ENCODE measurements at places on chromosomes 11 and 22.

GRCh38 chr11:95688501-95689222 is 100.9 kb downstream of the FAM76B start:
- no peak for DNase-seq

DNA sequence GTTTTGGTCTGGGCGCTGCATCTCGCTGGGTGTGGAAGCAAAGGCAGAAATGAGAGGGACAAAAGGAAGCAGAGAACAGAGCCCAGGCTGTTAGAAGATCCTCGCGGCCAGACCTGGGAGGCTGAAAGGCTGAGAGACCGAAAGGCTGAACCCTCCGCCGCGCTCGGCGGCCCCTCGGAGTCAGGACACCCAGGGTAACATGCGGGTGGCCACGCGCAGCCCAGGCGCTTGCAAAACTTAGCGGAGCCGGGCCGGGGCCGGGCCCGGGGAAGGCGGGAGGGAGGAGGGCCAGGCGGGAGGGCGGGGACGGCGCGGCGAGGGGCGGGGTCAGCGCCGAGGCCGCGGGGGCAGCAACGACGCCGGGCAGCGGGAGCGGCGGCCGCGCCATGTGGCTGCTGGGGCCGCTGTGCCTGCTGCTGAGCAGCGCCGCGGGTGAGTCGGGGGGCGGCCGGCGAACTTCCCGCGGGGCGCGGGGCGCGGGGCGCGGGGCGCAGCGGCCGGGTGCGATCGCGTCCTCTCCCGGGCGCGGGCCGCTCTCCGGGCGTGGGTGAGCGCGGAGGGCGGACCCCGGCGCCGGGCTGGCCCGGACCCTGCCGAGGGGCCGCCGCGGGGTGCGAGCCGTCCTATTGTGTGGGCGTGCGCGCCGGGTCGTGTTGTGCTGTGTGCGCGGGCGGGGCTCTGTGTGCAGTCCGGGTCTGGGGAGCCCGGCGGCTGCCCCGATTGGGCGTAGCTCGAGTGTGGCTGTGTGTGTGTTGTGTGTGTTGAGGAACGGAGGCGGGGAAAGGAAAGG is at the start of gene LDLRAD3:
LDLRAD3 (plus strand) TSS at position 350 of the 790 bp plus-strand sequence; CDS start at position 387, 37 bp downstream.
- DNase-seq, result no peak

DNA sequence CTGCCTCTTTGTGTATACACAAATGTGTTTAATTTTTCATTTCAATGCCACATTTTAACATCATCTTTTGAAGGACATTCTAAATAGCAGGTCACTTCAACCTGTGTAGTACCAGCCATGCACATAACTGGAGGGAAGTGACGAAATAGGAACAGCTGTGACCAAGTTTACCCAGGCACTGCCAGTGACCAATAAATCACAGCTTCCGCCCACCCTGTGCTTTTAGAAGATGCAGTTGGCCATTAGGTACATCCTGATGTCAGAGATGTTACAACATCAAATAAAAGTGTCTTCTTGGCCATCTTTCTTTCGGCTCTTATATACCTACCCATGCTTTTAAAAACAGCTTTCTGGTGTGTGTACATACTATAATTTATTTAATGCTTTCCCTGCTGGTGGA is 7.8 kb downstream of the LDLRAD3 start:
- DNase-seq, result no peak

DNA sequence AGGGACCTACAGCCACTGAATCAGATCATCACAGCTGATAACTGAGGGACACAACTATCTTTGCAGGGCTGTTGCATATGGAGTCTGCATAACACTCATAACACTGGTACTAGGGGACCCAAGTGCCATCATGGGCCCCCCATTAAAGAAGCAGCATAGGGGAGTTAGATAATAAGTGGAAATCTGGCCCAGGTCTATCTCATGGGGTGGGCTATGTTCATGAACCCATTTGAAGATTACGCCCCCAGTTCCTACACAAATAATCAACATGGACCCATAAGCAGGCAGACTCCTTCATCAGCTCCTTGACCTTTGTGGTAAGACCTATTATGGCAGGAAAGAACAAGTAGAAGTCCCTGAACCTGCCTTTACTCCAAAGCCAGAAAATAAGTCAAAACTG is 48.8 kb downstream of the ASCL2 start:
- no peak for DNase-seq

DNA sequence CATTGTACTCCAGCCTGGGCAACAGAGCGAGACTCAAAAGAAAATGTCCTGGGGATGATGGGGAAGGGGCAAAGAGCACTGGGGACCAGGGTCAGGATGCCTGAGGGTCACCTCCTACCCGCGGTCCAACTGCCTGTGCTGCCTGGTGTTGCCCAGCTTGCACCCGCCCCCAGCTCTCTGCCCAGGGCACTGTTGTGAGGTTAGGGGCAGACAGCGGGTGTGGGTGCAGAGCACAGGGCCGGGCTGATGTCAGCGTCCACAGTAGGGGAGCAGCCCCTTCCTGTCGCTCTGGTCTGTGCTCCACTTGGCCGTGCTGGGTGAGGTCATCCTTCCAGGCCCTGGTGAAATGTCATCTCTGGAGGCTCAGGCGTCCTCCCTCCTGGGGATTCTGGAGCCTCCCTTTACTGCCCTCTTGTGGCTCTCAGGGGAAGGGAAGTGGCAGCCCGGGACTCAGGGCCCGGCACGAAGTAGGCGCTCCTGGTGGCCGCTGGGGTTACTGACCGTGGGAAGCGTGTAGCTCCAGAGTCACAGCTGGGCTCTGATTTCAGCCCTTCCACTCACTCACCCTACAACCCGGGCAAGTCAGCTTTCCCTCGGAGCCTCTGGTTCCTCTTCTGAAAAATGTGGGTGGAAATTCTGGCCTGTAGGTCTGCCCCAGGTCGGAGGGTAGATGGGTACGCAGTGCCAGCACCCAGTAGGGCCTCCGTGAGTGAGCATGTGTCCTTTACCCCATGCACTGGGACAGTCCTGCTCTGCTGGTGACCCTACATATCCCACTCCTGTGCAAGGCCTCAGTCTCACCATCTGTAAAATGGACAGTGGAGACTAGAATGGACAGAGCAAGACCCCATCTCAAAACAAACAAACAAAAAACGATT is 17.3 kb upstream of the PRR5 start:
- peak; percentile 90 for DNase-seq

GRCh38 chr11:45931739-45932138 is 9.3 kb downstream of the LARGE2 start:
- DNase-seq, result no peak

DNA sequence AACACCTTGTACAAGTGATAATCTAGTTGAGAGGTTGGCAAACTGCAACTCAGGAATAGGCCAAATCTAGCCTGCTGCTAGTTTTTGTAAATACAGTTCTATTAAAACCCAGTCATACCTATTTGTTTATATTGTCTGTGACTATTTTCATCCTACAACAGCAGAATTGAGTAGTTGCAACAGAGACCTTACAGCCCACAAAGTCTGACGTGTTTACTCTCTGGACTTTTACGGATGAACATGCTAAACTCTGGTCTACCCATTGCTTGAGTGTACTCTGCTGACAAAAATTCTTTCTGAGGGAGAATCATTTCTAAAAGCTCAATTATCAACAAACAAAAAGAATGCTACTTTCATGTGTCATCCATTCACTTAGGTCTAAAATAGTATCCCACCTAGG is 287.0 kb downstream of the DYNC2H1 start:
- no peak for DNase-seq

DNA sequence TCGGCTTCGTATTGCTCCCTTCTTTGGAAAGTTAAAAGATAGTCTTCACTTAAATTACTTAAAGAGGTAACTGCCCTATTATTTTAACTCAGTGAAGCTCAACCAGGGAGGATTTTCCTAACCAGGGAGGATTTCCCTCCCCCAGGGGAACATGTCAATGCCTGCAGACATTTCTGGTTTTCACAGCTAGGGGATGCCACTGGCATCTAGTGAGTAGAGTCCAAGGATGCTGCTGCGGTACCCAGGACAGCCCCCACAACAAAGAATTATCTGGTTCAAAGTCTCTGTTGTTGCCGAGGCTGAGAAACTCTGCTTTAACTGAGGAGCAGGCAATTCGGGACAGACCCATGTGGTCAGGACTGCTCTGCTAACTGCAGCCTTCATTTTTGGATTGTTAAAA is 82.2 kb downstream of the DEPDC5 start:
- DNase-seq, result no peak

DNA sequence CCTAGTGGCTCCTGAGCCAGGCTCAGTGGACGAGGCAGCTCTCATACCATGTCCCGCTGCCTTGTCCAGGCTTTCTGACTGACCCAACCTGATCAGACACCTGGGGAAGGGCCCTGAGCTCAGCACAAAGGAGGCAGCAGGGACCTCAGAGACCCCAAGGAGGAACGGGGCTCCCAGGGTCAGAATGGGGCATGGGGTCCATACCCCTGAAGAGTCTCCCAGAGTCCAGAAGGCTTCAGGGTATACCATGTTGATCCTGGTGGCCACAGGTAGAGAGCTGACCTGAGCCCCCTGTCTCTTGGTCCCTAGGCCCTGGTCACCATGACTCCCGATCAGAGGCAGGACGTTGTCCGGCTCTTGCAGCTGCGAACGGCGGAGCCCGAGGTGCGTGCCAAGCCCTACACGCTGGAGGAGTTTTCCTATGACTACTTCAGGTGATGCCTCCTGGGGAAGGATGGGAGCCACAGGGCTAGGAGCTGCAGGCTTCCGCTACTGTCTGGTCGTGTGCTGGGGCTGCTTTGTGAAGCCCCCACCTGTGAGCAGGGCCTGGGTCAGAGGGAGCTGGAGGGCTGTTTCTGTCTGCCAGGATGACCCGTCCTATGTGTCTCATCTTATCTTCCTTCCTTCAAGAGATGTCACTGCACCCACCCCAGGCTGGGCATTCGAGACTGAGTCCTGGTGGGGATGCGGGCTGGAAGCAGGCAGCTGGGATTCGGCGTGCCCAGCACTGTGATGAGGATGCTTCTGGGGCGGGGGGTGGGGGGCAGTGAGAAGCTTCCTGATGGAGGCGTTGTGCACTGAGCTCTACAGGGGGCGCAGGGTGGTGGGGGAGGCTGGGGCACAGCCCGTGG is 74.2 kb downstream of the MYO7A start:
- no peak for DNase-seq

GRCh38 chr22:35425971-35426800 is 26.2 kb downstream of the MCM5 start:
- DNase-seq, result no peak

DNA sequence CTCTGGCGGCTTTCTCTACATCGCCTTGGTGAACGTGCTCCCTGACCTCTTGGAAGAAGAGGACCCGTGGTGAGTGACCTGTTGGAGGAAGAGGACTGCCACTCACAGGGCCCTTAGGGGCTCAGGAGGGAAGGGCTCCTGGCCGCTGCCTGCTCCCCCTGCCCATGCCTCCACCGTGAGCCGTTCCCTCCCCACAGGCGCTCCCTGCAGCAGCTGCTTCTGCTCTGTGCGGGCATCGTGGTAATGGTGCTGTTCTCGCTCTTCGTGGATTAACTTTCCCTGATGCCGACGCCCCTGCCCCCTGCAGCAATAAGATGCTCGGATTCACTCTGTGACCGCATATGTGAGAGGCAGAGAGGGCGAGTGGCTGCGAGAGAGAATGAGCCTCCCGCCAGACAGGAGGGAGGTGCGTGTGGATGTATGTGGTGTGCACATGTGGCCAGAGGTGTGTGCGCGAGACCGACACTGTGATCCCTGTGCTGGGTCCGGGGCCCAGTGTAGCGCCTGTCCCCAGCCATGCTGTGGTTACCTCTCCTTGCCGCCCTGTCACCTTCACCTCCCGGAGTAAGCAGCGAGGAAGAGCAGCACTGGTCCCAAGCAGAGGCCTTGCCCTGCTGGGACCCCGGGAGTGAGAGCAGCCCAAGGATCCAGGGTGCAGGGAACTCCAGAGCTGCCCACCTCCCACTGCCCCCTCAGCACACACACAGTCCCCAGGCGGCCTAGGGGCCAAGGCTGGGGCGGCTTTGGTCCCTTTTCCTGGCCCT is 6.9 kb downstream of the SLC39A13 start:
- no peak for DNase-seq

DNA sequence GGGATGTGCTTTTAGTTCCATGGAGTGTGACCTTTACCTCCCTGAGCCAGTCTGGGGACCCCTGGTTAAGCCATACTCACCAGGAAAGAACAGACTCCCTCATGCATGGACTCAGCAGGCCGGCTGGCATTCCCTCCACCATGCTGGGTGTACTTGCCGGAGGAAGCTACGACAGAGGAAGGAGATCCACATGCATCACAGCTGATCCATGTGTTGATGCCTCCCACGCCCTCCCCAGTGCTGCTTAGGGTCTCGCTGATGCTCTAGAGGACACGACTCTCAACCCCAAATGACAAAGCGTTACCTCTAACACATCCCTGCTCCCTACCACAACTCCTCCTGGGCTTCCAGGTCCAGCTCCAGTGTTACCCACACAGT is 39.8 kb downstream of the GAB4 start:
- DNase-seq, result no peak

- DNase-seq, result no peak
These were observed 163.2 kb upstream of the NARS2 start for GRCh38 chr11:78737891-78738290.

DNA sequence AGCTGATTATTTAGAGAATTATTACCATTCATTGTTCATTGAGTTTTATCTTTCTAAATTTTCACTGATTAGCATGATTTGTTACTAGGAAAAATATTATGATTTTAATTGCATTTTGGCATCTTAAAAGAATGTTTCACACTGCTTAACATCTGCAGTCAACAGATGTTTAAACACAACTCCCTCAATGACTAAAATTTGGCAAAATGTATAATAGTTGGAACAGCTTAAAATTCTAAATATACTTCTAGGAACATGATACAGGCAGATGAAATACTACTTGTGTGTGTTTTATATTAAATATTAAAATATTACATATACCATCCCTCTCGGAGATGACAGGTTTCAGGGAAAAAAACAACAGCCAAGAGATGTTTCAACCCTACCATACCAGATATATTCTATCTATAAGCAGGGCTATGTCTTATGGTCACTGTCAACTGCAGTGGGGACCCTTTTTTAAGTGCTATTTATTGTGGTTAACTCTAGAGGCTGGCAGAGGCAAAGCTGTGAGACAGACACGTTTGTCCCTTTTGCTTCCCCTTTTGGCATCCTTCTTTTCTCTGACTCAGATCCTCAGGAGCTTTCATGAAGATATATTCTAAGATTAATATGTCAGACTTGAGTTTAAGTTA is 81.9 kb downstream of the BDNF start:
- DNase-seq, result peak; percentile 42

DNA sequence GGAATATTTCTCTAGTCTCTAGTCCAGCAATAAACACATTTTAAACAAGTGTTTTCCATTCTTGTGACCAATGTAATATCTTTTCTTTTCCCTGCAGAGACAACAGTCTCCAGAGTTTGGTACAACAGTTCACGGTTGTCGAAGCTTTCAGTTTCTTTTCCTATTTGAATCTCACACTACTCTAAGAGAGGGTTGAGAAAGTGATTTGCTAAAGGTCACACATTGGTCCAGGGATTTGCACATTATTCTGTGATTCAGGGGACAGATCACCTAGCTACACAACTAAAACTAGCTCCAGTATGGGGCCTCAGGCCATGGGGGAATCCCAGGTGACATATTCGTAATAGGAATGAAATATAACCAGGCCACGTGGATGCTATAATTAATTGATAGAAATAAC is 132.5 kb downstream of the HIPK3 start:
- no peak for DNase-seq

All from hematopoietic multipotent progenitor cell (in vitro differentiated cells).